Testis (tissue), 5 donors: ENCODE measurements at places on chromosomes 6 and 20. TPM values are rescaled to one million over a fixed set of nuclear protein-coding genes. Genes with fewer than 3 reads are reported as not detected.

GRCh38 chr20:10536531-10536930, 101.4 kb downstream of the SLX4IP start:
- no peak for DNase-seq

- DNase-seq = peak; percentile 20
Measured at GRCh38 chr6:57822896-57823358, 505.5 kb downstream of the PRIM2 start.

GRCh38 chr20:25692499-25692898, 4.2 kb downstream of the ZNF337 start:
- no peak for DNase-seq

- no peak for DNase-seq
Measured at GRCh38 chr20:43842126-43843020, 72.3 kb upstream of the TOX2 start.

DNA sequence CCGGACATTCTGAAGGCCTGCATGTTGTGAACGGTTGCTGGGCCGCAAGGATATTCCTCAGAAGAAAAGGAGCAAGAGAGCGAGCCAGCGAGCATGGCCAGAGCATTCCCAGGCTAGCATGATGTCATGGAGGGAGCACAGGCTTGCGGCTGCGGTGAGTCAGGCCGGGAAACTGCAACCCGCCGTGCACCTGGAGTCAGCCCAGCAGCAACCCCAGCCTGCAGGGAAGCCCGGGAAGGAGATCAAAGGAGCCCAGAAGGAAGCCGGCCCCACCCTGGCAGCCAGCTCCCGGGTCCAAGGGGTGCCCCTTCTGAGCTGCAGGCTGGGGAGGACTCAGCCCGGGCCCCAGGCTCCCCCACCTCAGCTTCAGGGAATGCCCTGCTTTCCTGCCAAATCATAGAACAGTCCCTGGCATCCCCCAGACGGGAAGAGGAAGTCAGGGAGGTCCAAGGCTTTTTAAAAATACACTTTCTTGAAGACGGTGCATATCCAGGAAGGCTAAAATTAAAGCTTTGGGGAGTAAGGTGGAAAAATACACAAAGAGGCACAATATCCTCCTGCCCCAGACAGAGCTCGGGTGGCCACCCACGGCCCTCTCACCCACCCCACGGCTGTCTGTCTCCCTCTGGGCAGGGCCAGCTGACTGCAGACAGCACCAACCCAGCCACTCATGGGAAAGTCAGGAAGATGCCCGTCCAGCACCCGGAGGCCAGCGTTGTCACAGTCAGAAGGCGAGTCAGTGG, 53.7 kb downstream of the BMP7 start:
- peak; percentile 50 for DNase-seq

GRCh38 chr6:154548130-154548830, 37.8 kb upstream of the CNKSR3 start:
- DNase-seq = peak; percentile 30

DNA sequence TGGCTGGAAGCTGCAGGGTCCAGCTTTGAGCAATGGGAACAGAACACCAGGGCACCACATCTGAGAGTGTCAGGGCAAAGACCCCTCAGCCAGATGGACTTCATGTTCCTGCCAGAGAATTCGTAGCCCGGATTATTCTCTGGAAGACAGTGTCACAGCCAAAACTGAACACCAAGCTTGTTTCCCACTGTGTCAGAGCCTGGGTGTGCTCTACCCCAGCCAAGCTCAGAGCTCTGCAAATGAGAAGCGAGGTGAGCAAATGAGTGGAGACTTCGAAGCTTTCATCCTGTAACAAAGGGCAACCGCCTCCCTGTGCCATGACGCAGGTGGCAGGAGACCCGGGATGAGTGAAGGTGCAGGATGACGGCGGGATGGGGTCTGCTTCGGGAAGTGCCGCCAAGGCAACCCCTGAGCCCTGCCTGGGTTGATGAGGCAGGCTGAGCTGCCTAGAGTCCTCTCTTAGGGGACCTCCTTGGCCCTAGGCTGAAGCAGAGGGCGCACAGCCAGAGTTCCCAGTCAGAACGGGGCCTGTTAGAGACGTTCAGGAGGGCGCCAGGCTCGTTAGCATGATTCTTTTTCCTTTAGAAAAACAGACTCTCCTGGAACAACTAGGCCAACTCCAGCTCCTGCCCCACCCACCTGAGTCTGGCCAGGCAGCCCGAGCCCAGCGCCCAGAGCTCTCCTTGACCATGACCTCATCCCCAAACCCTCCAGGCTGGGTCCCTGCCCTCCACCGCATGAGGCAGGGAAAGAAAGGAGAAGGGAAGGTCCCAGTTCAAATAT, 187.7 kb downstream of the SOD2 start:
- DNase-seq = peak; percentile 55

DNA sequence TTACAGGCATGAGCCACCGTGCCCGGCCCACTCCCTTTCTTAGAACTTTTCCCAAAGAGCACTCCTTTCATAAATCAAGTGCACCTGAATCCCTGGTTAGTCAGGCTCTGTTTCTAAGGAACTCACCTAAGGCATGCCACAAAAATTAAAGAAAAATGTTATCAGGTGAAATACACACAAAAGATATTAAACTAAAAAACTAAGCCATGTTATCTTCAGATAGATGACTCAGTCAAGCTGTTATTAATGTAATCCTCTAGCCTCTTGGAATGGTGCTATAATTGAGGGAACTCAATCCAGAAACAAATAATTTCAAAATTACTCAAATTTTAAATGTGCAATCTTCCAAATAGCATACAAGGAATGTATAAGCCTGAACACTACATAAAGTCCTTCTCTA, 83.0 kb downstream of the TENT5A start:
- DNase-seq = no peak

DNA sequence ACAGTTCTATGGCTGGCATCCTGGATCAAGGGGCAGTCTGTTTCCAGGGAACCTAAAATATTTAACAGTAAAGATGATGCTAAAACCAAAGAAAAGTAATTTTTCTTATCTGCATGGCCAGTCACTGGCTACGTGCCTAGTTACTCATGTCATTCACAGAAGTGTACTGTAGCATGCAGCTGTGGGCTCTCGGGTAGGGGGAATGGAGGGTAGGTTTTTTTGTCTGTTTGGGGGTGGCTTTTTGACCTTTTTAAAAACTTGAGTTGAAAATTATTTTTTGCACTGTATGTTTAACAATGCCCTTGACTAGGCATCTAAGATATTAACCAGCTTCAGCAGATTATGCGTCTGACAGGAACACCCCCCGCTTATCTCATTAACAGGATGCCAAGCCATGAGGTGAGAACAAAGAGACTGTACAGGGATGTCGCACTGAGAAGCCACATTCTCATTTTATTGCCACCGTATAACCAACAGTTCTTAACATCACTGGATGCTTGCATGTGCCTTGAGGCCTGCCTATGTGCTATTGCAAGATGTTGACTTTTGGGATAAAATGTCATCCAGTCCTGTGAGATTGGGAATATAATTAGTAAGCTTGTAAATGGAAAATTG, 30.3 kb upstream of the MAPK13 start:
- DNase-seq = peak; percentile 63

DNA sequence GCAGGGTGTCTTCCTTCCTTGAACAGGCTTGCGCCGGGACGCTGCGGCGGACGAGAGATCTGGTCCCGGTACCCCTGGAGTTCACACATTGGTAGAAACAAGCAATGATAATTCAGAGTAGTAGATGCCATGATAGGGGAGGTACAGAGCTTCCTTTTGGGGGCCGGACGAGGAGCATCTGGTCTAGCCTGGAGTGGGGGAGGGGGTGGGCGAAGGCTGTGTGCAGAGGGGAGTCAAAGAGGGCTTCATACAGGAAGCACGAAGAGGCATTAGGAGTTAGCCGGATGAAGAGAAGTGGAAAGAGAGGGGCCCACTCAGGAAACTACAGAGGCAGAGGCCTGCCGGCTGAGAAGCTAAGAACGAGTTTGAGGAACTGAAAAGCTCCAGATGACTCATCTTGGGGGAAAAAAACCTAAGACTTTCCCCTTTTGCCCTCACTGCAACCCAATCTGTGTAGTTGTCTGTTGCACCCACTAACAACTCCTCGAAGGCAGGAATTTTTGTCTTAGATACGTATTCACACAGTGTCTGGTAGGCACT, 611 bp downstream of the CNPY3 start:
- no peak for DNase-seq

SAMD3 gene
- polyA plus RNA-seq = 11.8 TPM

ID1 gene
- polyA plus RNA-seq = 18.7 TPM

DDO gene
- 0.73 TPM for polyA plus RNA-seq

TNFRSF21 gene
- polyA plus RNA-seq = 17.1 TPM
